Activated CD4-positive, alpha-beta memory T cell treated with anti-CD3 and anti-CD28 coated beads for 36 hours (primary cell): ENCODE measurements at places on chromosomes 6 and 20.
A peak's percentile ranks its signal among the peaks of the same experiment; 100 is the strongest.

DNA sequence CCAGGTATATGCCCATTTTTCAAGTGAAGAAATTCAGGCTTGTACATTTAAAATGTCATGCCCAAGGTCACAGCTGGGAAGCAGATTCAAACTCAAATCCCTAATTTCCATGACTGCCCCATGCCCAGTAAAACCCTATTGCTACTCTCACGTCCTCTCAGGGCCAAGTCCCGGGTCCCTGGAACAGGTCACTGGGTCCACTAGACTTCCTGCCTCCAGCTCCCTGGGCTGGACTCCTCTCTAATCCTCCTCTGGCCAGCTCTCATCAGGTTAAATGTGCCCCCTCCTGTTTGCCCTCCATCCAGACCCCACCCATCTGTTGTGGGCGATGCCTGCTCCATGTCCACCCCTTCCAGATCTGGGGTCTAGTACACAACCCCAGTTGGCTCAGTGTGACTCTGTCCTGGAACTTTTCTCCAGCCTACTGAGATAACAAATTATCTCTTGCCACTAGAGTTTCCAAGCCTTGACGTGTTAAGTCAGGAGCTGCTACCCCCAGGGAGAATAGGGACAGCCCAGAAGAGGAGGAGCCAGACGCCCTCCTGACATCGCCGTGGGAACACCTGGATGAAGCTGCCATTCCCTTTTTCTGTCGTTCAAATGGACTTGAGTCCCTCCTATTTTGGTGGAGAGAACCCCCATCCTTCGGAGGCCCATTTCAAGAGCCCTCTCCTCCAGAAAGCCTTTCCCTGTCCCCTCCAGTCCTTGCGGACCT lies 3.7 kb upstream of the SPDEF start:
- DNase-seq = no peak

- DNase-seq = no peak
Measured at GRCh38 chr6:79073888-79074287, 4.2 kb downstream of the PHIP start.

DNA sequence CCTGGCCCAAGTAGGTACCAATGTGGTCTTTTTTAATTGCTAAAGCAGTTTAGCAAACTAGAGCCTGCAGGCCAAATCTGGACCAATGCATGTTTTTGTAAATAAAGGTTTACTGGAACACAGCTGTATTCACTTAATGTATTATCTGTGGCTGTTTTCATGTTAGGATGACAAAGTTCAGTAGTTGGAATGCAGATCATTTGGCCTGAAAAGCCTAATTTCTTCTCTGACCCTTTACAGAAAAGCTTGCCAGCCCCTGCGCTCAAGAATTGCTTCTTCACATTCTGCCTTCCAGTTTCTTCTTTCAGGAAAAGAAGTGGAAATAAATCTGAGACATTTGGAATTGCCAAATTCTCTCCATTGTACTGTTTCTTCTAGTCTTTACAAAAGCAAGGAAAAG lies 90.0 kb upstream of the MC3R start:
- no peak for DNase-seq

GRCh38 chr20:61588411-61589385 lies 336.6 kb downstream of the CDH4 start:
- DNase-seq = no peak

GRCh38 chr6:29899281-29899680 lies 43.1 kb upstream of the HLA-A start:
- DNase-seq = no peak

DNA sequence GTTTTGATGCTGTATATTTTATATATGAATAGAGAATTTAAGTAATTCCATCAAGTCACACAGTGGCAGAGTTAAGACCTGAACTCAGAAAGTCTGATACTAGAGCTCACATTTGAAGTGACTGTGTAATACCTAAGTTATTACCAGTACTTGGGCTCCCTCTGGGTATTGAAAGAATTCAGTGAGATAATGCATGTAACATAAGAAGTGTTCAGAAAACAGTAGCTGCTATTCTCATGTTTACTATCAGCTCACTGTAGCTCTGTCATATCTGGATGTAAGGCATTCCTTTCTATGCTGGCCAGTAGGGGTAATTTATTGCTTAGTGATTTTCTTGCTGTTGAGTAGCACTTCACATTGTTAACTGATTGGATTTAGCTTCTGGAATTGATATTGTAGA lies 44.6 kb downstream of the NKX2-4 start:
- DNase-seq = no peak

GRCh38 chr6:83430611-83431544 lies at the start of gene ME1:
ME1 (minus strand) TSS chr6:83431051; CDS start chr6:83430954, 97 bp downstream.
- peak; percentile 67 for DNase-seq

DNA sequence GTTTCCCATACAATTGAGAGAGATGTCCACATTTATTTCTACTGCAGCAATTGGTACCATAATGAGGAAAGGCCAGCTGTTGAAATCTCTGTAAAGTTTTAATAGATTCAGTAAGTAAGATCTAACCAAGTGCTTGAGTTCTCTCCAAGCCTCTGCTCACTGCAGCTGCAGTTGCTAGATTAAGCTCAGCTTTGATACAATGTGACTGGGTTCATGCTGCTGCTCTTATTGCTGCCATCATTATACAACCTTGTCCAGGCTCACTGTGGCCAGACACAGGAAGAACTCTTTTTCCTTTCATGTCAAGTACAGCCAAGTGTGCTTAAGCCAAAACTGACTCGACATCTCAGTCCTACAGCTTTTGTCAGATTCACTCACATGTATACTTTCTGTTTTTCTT lies 423.5 kb downstream of the GJA1 start:
- no peak for DNase-seq

DNA sequence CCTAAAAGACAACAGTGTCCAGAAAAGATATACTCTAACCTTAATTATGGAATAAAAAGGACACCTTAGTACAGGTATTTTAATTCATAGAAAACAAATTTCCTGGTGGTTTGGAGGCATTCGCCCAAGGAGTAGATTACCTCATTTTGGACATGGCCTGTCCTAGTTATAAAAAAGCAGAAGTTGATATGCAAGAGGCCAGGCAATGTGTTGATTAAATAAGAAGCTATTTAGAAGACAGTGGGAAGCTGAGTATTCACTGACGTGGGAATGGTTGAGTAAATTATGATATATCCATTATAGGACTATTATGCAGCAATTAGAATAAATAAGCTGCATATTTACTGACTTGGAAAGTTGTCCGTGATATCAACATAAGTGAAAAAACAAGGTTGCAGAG lies 314.9 kb downstream of the ALDH8A1 start:
- DNase-seq = no peak

GRCh38 chr6:90350689-90351554 lies 54.3 kb upstream of the BACH2 start:
- peak; percentile 67 for DNase-seq

GRCh38 chr6:51619042-51619799 lies 468.2 kb downstream of the PKHD1 start:
- no peak for DNase-seq

GRCh38 chr6:141199074-141199473 lies 933.7 kb upstream of the GJE1 start:
- no peak for DNase-seq

- DNase-seq = no peak
Measured at GRCh38 chr6:169161572-169162167, 92.0 kb downstream of the THBS2 start.
